ENCODE measurements at places on chromosomes 1 and 21. TPM values are rescaled to one million over a fixed set of nuclear protein-coding genes. Genes with fewer than 3 reads are reported as not detected.

DNA sequence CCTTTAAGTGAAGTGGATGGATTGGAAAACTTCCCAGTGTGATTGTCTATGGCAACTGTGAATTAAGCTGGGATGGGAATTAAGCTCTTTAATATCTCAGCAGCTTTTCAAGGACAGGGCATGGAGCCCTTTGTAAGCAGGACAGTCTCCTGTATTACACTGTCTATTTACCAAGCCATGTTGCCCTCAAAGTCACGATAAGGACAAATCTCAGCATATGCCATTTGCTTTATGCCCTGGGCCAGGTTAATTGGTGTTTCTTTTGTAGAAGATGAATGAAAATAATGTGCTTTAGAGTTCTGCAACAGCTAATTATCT lies 17.6 kb downstream of the UTP25 start:
- no peak for DNase-seq

GRCh38 chr1:111234866-111235265 lies 7.4 kb downstream of the CHI3L2 start:
- DNase-seq, result no peak

- DNase-seq, result no peak
Measured at GRCh38 chr1:89720839-89721238, 87.9 kb downstream of the LRRC8C start.

DNA sequence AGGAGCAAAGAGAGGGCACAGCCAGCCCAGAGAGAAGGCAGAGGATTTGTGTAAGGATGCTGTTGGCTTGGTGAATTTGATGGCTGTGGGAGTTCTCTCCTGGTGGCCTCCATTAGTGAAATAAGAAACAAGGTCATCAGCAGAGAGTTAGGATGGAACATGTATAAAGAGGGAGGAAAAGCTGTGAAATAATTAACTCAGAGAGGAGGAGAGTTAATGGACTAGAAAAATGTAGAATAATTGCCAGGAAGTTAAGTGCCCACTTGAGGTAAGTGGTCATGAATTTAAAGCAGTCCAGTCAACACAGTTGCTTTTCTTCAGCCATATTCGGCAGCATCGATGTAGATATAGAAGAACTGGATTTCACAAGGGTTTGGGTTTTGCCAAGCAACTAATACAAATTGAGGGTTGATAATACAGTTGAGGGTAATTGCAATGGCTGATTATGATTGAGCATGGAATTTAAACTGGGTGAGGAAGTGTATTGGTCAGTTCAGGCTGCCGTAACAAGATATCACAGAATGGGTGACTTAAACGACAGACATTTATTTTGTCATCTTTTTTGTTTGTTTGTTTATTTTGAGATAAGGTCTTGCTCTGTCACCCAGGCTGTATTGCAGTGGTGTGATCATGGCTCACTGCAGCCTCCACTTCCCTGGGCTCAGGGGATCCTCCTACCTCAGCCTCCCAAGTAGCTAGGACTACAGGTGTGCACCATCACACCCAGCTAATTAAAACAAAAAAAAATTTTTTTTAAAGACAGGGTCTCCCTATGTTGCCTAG lies 31.7 kb upstream of the KLF17 start:
- no peak for DNase-seq

GRCh38 chr1:50476800-50477199 lies 53.6 kb upstream of the DMRTA2 start:
- DNase-seq, result no peak

GRCh38 chr1:199593475-199593874 lies 434.0 kb upstream of the NR5A2 start:
- DNase-seq, result no peak

GRCh38 chr1:21775985-21776562 lies 6.9 kb downstream of the USP48 start:
- DNase-seq, result no peak

DNA sequence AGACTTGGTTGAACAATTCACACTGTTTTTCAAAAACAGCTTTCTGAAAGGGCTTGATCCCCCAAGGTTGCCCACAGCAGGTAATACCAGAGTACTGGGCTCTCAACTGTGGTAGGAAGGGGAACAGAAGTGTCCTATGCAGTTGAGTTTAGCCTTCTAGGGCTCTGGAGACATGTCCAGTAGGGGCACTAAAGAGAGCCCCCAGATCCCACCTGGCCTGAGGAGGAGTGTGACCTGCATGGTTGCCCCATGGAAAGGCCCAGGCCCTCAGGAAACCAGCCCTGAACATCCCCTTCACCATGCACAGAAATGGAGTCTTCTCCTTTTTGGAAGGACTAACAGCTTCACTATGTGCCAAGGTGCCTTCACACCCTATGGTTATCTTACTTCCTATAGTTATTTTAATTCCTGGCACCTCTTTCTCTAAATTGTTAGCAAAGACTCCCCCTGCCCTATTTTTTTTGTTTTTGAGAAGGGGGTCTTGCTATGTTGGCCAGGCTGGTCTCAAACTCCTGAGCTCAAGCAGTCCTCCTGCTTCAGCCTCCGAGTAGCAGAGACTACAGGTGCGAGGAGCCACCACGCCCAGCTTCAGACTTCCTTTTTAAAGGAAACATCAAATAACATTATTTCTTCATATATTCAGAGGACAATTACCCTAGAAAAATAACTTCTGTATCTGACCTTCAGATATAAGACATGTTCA lies 16.8 kb upstream of the LSS start:
- no peak for DNase-seq

DNA sequence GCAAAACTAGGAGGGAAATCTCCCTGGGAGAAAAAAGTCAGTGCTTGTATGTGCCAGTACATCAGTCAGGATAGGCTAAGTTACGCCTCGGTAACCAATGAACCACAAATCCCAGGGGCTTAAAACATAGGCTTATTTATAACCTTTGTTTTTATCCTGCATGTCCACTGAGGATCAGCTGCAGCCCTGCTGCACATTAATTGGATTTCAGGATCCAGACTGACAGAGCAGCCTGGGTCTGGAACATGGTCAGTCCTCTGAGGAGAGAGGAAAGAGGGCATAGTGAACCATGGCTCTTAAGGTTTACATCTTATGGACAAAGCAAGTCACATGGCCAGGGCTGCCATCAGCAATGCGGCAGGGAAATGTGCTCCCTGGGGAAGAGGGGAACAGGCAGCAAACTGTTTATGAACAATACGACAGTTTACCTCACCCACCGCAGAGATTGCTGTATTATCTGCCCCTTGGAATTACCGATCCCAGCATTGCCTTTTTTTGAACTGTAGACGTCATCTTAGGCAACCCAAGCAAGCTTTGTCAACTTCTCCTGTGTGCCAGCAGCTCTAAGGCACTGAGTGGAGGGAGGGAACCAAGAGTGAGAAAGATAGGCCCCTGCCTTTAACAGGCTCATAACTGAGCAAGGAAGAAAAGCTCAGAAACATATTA lies 9.1 kb upstream of the SPRR4 start:
- no peak for DNase-seq

DNA sequence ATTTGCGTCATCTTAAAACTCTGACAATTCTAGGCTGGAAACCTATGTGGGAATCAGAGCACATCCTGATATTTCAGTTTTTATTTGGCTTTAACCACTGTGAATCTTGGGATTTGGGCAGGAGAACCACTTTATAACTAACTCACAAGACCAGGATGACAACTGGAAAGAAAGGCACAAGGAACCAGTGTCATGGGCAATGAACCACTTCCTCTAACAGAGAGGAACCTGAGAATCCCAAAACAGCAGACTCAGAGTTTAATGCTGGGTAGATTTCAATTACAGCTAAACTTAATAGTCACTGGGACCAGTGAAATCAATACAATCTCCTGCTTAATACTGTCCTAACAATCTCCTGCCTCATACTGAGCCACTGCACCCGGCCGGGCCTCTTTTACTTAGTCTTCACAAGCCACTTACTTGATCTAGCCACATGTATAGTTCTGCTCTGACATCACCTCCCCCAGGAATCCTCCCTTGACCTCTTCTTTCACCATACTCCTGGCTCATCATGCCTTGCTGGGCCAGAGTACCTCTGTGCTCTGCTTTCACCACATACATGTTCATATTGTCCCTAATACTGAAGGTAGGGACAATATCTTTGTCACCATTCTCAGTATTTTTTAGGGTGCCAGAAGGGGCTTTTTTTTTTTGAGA lies 20.2 kb upstream of the SLFNL1 start:
- no peak for DNase-seq

DNA sequence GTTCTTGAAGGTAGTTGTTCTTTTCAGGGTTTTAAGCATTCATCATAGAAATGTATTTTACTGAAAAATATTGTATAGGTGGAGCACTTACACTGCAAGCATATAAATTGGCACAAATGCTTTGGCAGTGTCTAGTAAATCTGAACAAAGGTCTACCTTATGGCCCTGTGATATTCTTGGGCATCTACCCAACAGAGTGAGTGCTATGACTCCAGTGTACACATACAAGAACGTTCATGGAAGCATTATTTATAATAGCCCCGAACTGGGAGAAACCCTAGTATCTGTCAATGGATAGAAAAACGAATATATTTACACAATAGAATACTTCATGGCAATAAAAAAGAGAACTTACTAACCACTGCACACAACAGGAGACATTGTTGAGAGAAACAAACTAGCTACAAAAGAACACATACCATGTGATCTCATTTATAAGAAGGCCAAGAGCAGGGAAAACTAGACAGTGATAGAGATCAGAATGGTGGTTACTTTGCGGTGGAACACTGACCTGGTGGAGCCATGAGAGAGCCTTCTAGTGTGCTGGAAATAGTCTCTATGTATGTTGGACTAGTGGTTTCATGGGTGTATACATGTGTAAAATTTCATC lies 96.0 kb downstream of the MAB21L3 start:
- no peak for DNase-seq

DNA sequence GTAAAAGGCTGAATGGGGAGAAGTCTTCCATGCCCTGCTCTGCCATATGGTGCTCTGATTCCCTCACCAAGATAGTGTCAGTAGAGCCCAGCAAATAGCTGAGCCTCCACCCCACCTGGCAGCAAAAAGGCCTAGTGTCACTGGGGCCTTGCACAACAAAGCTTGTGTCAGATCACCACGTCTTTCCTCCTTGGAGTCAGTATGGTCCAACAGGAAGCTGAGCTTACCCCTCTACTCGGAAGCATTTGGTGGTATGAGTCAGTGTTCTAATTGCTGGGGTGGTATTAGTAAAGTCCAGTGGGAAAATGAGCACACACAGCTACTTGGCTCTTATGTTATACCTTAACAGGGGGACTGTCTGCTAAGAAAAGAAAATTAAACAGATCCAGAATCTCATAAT lies 18.7 kb upstream of the RRP15 start:
- no peak for DNase-seq

DNA sequence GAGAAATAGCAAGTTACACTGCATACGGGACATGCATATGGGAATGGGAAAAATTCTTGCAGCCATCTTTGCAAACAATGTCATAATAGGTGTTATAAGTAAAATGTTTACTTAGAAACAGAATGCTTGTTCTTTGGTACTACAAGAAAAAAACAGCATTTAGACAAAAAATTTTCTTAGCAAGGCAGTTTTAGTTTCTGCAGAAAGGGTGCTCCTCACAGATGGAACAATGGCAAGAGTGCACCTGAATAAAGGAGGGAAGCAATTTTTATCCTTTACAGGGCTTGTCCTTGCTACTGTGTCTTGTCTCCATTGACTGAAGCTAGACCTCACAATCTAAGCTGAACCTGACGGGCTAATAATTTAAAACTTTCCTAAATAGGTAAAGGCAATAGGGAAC lies 79.2 kb upstream of the DESI2 start:
- no peak for DNase-seq

- DNase-seq, result no peak
Measured at GRCh38 chr1:93025572-93025971, 53.5 kb upstream of the MTF2 start.

GRCh38 chr1:76210160-76210559 lies 135.6 kb downstream of the ST6GALNAC3 start:
- no peak for DNase-seq

GRCh38 chr1:5717031-5717682 lies 275.1 kb downstream of the NPHP4 start:
- DNase-seq, result no peak

INKA2 gene
- total RNA-seq, result 0.36 TPM

LRRC39 gene
- total RNA-seq, result 2.0 TPM

CD55 gene
- total RNA-seq, result 256 TPM

PM20D1 gene
- 0.67 TPM for total RNA-seq

CD1B gene
- total RNA-seq, result not detected

KIF2C gene
- total RNA-seq, result 0.81 TPM

Measured in CD8-positive, alpha-beta T cell (primary cell).